Gastrocnemius medialis (tissue), 4 donors: ENCODE measurements at places on chromosomes 5 and 9. TPM values are rescaled to one million over a fixed set of nuclear protein-coding genes. Genes with fewer than 3 reads are reported as not detected.

NOXA1 gene
- 2.3 TPM for total RNA-seq

DNA sequence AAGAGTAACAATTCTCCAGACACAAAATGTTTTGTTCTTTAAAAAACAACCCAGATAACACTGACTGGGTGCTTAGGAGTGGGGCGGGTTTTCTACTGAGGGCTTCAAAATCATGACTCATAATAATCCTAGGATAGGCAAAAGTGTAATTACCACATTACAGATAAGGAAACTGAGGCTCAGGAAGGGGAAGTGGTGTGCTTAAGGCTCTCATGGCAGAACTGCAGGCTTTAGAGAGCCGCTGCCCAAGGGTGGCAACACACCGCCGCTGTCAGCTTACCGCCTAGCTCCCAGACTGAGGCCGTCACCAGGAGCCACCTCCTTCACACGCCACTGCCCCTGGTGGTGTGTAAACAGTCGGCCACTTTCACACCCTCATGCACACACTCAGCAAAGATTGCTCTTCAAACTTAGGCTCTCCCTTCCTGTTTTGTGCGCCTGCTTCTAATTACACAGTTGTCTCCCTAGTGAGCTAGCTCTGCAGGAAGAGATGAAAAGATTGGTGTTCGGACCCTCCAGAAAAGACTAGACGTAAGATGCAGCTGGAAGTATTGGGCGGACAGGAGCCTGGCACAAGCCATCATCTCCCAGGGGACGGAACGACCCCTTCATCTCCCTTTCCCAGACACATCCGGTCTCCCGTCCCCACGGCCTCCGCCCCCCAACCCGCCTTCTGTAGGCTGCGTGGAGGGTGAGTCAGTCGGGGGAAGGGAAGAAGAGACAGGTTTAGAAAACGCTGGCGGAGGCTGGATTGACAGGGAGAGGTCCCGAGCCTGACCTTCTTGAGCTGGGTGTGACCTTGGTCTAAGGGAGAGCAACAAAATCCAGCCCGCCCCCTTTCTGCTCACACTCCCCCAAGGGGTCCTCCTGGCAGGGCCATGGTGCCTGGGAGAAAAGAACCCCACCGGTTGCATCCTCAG is 162.7 kb downstream of the SYK start:
- no peak for DNase-seq

GRCh38 chr5:77492653-77493000 is 511 bp upstream of the WDR41 start:
- DNase-seq: no peak

- no peak for DNase-seq
Measured at GRCh38 chr5:177432143-177432838, 5.8 kb downstream of the GRK6 start.
